RKO (cell line): ENCODE measurements at places on chromosomes 6 and 20.

DNA sequence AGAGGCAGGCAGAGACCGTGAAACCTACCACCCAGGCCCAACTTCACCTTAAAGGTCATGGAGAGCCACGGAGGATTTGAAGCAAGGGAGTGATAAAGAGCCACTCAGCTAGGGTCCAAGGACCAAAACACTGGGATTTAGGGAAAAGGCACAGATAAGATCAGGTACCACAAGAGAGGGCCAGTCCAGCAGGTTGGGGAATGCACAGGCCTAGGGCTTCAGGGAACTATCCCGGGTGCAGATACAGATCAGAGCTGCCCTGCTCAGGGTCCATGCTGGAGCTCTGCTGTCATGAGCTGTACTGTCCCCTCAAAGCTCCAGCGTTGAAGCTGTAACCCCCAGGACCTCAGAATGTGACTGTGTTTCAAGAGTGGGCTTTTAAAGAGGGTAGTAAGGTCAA lies 16.9 kb downstream of the SLC22A23 start:
- no peak for DNase-seq

DNA sequence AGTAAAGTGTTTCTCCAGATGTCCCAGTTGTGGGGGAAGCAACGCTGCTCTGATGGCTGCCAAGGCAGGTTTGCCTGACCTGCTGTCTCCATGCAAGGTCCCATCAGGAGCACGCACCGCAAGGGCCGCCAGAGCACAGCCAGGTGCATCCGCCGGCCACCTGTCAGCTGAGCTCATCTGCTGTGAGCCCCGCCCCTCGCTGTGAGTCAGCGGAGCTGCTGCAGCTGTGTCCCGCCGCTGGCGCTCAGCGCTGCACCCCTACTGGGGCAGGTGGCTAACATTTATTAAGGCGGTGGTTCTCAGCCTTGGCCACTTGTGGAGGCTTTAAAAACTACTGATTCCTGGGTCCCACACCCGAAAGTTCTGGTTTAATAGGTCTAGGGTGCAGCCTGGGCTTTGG lies 225.7 kb downstream of the UST start:
- DNase-seq = no peak

GRCh38 chr6:159094444-159095252 lies 49.9 kb upstream of the TAGAP start:
- no peak for DNase-seq

DNA sequence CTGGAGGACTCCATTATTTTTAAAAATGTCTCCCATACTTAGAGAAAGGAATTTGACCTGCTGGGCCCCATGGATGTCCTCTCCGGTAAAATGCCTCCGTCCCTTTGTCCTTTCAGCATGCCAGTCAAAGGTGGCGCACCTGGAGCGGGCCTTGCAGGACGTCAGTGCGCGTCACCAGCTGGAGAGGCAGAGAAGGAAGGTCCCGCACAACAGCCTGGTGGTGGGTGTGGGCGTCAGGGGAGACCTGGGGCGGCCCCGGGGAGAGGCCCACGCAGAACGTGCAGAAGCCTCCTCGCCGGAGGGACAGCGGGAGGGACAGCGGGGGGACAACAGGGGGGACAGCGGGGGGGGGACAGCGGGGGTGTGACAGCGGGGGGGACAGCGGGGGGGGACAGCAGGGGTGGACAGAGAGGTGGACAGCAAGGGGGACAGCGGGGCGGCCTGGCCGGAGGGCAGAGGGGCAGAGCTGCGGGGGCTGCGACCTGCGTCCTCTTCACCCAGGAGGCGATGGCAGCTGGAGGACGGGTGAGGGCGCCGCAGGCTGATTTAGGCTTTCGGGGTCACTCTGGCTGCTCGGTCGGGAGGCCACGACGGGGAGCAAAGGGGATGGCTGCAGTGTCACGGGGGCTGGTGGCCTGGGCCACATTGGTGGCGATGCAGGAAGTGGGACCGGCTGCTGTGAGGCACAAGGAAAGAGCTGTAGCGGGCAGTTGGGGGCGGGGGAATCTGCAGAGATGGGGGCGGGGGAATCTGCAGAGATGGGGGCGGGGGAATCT lies 859 bp upstream of the KIF25 start:
- DNase-seq = no peak

DNA sequence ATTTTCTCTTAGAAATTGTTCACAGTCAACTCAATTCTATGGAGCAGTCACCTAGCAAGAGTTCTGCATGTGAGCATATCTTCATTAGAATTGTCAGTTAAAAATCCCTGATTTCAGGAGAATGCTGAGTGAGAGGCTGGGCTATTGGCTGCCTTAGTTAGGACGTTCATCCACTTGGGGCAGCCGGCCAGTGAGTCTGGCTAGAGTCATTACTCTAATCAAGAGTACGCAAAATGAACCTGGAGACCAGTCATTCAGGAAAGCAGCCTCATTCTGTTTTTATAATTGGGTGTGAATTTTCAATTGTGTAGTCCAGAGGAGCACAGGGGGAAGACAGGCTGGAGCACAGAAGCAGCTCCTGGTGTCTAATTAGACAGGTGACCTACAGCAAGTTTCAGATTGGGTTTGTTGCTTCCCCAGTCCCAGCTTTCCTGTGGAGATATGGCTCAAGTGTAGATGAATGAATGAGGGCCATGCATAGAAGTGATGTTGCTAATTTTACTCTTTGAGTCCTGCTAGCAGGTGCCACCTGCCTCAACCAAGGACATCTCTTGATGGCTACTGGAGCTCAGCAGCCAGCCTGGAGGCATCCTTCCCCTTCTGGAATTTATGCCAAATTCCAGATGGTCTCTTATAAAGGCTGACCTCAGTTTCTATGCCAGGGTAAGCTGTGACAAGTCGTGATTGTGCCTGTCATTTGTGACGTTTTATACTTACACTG lies 265.7 kb downstream of the NKAIN2 start:
- DNase-seq = no peak

DNA sequence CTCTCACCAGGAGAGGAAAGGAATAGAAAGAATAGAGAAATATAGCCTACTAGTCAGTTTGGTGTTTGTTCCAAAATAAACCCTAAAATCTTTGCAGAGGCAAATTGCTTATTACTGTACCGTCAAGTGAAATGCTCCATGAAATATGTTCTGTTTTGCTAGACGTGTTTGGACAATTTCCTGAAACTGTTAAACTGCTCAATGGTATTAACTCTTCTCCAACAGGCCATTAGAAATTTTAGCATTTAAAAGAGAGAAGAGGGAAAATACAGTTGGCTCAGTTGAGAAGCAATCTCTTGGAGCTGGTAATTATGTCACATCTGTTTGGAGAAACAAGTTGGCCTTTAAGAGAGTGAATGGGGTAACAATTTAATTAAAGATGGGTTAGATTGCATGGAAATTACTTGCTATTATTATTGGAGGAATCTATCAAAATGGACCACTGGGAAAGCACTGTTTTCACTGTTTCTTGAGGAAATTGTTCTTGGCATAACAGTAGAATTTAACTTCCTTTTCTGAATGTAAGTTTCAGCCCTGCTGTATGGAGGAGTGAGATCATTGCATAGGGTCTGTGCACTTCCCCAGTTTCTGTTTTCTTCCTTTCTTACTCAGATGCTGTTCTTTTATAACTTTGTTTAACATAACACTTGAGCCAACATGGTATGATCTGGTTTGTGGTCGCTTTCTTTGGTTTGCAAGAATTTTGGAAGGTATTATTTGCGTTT lies 373.6 kb downstream of the PLCB1 start:
- no peak for DNase-seq
